ENCODE measurements at places on chromosomes 11 and 22. TPM values are rescaled to one million over a fixed set of nuclear protein-coding genes. Genes with fewer than 3 reads are reported as not detected.

DNA sequence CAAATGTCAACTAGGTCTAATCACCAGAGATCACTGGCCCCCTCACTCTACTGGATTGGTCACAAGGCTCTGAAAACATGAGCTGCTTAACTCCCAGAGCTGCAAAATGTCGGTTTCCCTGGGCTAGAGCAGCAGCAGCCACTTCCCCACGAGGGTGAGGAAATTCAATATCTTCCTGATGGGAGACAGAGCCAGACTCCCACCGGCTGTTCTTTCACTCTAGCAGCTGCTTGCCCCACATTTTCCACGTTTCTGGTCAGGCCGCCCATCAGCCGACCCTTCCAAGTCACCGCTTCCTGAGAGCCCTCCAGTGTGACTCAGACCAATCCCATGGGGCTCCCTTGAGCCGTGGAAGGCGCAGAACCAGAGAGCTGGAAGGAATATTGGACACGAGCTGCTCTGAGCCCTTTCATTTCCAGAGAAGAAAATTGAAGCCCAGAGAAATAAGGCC is 227.0 kb downstream of the ADAMTS15 start:
- peak; percentile 99 for DNase-seq

DNA sequence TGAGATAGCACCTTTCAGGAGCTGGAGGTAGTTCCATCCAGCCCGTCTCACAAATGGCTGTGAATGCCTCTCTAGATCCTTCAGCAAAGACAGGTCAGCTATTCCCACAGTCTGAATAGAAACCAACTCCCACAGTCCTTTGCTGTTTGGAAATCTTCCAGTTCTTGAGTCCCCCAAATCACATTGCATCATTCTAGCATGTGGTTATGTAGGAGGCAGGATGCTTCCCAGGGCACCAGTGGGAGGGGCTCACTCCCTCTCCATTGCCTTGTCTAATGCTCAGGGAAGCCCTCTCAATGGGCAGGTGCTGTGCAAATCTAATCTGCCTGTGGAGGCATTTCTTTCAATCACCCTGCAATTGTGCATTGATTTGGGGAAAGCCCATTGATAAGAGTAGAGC is 14.6 kb downstream of the NAV2 start:
- peak; percentile 71 for DNase-seq

Gene F2
- not detected for total RNA-seq

DNA sequence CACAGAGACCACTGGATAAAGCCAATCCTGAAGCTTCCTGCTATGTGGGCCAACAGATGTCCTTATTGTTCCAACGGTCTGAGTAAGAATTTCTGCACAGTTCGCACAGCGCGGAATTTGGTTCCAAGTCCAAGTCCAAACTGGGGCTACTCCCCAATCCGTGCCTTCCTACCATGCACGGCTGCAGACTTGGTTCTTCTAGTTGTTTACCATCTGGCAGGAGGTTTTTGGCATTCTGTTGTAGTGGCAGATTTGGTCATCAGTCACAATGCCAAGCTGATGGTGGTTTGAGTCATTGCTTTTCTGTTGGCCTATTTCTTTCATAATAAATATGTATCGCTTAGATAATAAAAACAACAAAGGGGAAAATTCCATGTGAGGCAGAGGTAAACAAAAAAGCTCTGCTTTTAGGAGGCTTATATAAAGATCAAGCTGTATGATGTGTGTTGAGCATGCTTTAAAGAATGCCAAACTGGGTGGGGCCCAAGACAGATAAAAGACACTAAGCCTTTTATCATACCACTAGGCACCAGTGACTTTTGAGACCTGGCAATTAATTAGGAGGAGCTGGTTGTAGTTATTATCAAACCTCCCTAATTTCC is 52.5 kb upstream of the SYN3 start:
- no peak for DNase-seq

GRCh38 chr22:34761111-34761510 is 304.8 kb upstream of the ISX start:
- no peak for DNase-seq

DNA sequence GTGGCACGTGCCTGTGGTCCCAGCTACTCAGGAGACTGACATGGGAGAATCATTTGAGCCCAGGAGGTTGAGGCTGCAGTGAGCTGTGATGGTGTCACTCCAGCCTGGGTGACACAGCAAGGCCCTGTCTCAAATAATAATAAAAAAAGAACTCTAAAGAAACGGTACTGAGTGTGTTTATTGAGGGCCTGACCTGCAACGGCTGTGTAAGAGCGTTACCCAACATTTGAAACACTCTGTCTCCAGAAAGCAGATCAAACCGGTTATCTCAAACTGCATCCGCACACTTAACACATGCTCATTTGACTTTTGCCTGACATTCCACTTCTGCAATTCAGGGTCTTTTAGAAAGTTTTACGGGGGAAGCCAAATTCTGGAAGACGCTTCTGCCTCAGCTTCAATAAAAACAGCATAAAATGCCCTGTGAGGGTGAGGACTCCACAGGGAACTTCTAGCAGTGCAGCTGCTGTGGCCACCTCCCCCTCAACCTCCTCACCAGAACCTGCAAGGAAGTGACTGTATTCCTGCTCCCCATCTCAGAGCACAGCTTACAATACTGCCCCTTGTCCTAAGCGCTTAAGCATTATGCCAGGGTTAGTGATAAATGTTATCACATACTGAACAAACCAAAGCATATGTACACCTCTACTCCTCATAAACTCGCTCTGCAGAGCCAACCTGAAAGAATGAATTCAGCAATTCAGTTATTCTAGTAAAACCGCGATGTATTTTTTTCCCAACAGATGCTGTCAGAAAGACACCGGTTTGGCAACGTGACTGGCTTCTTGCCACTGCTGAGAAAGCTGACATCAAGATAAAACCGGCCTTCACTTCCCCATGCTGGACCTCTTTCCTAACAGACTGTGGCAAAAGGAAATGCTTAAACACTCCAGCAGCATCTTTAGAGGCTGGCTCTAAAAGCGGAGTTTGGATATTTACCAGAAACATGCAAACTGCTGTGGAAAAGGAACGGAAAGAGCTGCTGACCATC is 52.2 kb downstream of the PRDM10 start:
- no peak for DNase-seq

- DNase-seq = no peak
Measured at GRCh38 chr11:129090056-129090455, 102.1 kb downstream of the ARHGAP32 start.

- DNase-seq = no peak
Measured at GRCh38 chr22:21677606-21678443, 12.0 kb downstream of the PPIL2 start.

GRCh38 chr22:31244046-31244942 is 32.2 kb downstream of the LIMK2 start:
- DNase-seq = peak; percentile 79

DNA sequence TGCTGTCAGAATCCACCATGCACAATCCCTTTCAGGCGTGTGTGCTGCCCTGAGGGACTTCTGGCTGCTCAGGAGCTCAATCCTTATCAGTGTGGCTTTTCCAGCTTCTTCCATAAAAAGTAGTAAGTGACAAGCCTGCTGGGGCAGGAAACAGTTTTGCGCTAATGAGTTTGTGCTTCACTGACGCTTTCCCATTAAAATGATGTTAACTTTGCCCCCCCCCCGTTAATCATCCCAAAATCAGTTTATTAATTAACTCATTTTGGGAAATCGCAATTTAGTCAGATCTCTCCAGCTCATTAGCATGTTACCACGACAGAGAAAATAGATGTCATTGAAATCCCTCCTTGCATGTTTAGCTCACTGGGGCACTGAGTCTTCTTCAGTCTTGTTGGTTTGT is 186.5 kb upstream of the TENM4 start:
- no peak for DNase-seq

Gene OR8D1
- not detected for total RNA-seq

DNA sequence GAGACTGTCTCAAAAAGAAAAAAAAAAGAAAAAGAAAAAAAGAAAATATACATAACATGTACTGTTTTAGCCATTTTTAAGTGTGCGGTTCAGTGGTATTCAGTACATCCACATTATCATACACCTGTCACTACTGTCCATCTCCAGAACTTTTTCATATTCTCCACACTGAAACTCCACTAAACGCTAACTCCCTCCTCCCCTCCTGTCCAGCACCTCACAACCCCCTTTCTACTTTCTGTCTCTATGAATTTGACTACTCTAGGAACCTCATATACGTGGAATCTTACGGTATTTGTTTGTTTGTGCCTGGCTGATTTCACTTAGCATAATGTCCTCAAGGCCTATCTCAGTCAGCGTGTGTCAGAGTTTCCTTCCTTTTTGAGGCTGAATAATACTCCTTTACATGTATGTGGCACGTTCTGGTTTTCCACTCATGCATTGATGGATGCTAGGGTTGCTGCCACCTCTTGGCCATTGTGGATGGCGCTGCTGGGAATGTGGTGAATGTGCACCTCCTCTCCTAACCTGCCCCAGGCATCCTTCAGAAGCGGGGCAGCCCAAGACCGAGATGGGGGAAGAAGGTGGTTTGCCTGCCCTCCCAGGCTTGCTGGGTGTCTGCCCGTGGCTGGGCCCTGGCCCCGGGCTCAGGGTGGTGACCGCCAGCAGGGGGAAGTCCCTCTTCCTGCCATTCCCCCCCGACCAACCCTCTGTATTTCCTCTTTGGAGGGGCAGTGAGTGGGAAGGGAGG is 60.5 kb downstream of the BCR start:
- DNase-seq = no peak

Gene KCNA4
- not detected for total RNA-seq

Gene SREBF2
- total RNA-seq = 37.9 TPM
